Activated CD4-positive, CD25-positive, alpha-beta regulatory T cell treated with anti-CD3 and anti-CD28 coated beads, Interleukin-2, amount 50 U/mL, for 72 hours (primary cell): ENCODE measurements at places on chromosomes 2 and 18.

- DNase-seq: no peak
Measured at GRCh38 chr18:74196220-74197119, 48.1 kb downstream of the TIMM21 start.

- DNase-seq: no peak
Measured at GRCh38 chr18:40926679-40927078, 1028.4 kb upstream of the PIK3C3 start.

DNA sequence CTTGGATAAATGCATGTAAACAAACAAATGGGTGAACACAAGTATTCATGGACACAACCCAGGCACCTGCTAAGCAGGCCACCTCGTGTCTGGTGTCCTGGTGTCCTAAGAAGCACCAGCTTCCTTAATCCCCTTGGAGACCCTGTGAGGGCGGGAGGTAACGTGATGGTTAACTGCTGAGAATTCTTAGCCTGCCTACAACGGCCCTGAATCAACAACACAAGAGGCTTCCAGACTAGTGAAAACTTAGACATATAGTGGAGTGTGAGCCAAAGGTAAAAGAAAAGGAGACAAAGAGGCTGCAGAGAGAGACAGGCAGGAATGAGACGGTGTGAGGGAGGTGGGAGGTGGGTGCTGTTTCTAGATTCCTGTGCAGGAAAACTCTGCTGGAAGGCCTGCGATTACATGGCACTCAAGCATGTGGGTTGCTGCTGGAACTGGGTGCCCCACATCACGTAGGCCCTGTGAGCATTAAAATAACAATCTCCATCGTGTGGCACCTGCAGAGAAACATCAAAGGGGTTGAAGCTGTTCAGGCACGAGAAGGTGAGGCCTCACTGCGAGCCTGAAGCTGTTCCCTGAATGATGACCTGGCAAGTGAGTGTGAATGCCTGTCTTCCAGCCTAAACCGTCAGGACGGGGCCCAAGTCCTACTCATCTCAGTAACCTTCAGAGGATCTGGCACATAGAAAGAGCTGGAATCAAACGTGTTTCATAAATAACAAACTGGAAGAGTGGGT, 64.2 kb downstream of the RPL37A start:
- DNase-seq: no peak

DNA sequence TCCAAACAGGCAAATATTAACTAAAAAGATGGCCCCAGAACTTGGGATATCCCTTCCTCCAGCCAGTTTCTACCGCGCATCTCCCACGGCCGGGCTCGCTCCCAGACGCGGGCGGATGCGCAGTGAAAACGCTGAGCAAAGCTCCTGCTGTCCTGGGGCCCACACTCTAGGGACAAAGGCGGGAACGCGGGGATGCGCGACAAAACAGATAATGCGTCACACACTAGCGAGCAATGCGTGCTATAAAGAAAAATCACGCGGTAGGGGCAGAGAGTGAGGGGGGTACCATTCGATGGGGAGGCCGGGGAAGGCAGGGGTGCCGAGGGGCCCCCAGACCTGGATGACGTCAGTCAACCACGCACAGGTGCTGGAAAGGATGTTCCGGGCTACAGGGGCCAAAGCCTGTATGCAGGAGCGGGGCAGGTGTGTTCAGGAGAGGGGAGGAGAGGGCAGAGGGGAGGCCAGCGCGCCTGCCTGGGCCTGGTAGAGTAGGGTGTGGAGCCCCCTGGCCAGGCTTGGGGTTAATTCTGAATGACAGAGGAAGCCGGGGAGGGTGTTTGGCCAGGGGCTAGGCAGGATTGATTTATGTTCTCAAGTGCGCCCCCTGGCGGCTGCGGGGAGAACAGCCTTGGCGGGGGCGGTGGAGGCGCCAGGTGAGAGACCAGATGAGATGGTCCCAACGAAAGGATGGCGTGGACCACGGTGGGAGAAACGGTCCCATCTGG, 14.9 kb upstream of the ITM2C start:
- DNase-seq: peak; percentile 85

DNA sequence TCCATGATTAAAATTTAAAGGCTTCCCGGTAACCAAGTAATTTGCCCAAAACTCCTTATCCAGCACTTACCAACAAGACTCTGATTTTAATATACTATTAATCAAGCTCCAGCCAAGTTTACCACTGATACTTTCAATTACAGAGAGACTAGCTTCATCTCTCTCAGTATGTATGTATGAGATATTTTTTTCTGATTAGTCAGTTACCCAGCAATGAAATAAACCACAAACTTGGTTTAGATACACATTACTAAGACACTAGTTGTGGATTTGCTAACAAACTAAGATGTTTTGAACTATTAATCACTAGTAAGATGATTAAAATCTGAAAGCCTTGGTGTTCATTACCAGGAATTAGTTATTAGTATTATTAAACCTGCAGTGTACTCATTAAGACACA, 1272.2 kb upstream of the ACVR2A start:
- no peak for DNase-seq

- DNase-seq: no peak
Measured at GRCh38 chr2:31388736-31389135, 25.8 kb downstream of the XDH start.

- no peak for DNase-seq
Measured at GRCh38 chr2:110770404-110770958, 38.1 kb downstream of the ACOXL start.

GRCh38 chr2:28357948-28358667, 34.5 kb upstream of the FOSL2 start:
- no peak for DNase-seq

- no peak for DNase-seq
Measured at GRCh38 chr18:27428716-27429475, 243.8 kb upstream of the CHST9 start.

DNA sequence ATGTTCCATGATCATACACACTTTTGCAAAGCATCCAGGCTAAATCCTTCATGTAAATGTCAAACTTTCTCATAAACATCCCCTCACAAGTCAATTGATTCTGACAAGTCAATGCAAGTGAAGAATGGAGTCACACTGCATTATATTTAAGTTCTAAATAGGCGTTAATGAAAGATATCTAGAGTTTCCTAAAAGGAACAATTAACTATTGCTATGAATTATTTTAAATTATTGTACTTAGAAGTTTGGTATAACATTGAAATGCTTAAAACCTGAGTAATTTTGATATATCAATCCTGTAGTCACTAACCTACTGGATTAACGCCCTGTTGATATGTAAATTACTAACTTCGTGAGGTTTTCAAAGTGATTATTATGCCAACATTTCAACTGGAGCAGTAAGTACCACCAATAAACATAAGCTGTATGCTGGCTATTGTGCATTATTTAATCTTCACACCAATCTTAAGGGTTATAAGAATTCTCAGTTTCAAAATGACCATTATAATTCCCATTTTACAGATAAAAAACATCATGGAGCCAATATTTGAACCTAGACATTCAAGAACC, 884.3 kb downstream of the ERBB4 start:
- no peak for DNase-seq

GRCh38 chr18:11992096-11992790, 10.9 kb downstream of the IMPA2 start:
- DNase-seq: no peak

GRCh38 chr2:174023591-174024523, 58.7 kb upstream of the SP3 start:
- DNase-seq: peak; percentile 45

DNA sequence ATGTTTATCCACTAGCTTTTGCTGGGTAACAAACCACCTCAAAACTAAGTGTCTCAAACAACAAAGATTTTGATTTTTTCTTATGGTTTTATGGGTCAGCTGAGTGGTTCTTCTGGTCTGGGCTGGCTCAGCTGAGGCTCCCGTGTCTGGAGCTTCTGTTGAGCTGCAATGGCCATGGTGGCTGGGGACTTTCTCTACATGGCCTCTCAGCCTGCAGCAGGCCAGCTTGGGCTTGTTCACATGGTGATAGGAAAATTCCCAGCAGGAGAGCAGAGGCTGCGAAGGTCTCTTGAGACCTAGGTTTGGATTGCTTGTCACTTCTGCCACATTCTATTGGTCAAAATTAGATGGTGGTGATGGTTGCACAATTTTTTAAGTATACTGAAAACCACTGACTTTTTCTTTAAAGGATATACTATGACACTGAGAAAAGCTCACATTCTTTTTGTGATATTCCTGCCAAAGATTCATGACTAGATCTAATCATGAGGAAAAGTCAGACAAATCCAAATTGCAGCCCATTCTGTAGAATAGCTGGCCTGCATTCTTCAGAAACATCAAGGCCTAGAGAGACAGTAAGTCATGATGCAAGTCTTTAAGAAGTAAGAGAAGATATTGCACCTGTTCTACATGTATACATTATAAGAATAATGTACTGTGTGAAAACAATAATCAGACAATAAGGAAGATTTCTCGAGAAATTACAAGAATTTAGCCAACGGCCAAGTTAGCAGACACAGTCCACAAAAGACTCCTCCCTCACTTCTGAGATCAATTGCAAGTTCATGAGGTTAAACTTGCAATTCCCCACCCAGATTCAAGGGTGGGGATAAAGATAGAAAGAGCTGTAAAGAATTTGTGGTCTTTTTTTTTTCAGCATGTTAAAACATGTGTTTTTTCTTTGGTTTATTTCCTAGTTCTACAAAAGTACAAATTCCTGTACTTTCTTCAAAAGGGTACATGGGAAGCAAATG, 35.0 kb upstream of the IL1R2 start:
- DNase-seq: no peak

- no peak for DNase-seq
Measured at GRCh38 chr2:195238379-195238778, 418.6 kb upstream of the SLC39A10 start.

DNA sequence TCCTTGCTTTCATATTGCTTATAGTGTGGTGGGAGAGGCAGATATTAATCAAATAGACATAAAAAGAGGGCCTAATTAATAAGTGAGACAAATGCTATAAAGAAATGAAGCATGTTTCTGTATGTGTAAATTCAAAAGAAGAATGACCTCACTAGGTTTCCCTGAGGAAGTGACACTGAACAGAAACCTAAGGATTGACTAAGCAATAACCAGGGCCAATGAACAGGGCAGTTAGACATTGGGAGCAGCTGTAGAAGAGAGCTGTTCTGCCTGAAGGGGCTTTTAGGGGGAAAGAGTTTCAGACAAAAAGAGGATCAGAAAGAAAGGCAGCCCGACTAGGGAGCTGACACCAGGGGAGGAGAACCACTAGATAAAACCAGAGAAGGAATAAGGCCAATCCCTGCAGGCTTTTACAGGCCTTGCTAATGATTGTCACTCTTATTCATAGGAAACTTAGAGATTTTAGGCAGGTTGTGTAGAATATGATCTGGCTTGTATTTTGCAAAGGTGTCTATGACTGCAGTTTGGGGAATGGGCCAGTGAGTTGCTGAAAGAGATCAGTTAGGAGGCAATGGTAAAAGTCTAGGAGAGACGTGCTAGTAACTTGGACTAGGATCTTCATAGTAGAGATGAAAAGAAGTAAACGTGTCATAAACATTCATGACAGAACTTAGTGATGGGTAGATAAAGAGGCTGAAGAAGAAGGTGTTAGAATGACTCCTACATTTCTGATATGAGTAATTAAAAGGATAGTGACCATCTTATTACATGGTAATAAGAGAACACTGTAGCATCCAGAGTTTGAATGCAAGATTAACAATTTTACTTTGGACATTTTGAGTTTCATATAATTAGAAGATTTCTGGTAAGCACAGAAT, 26.8 kb upstream of the NABP1 start:
- DNase-seq: no peak

GRCh38 chr2:6052649-6053048, 360.5 kb downstream of the SOX11 start:
- no peak for DNase-seq

DNA sequence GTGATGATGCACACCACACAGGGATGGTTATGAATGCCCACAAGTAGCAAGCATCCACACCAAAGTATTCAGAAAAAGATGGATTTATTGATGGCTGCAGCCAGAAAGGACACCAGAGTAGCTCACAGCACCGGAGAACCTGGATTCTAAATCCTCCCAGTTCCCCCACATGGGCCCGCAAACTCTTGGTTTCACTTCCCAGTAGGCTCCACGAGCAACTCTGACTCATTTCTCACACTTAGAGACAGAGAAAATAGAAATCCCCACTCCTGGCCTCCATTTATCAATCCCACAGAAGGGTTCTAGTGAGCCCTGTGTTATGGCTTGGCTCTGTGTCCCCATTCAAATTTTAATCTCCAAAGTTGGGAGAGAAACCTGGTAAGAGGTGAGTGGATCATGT, 426.7 kb upstream of the MYT1L start:
- no peak for DNase-seq

- DNase-seq: no peak
Measured at GRCh38 chr2:28094739-28095138, 204.2 kb downstream of the BABAM2 start.

DNA sequence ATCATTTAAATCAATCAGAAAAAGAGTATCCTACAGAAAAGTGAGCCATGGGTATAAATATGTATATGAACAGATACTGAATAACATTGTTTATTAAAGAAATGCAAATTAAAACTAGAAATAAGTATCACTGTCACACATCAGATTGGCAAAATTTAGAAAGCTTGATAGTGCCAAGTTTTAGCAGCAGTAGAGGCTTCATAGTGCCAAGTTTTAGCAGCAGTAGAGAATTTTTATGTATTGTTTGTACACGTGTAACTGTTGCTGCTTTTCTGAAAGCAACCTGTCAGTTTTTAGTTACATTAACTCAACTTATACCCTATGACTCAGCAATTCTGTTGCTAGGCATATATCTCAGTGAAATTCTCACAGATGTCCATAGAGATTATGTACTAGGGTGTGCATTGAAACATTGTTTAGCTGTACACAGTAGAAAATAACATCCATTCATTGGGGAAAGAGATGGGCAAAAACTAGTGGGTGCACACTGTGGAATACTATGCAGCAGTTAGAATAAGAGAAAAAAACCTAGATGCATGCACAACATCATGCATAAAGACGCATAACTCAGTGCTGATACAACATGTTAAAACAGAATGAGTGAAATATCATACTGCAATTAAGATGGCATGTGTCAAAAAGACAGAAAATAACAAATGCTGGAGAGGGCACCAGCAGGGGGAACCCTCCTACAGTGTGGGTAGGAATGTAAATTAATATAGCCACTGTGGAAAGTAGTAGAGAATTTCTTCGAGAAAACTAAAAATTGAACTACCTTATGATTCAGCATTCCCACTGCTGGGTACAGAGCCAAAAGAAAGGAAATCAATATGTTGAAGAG, 294.5 kb upstream of the NT5C1B start:
- no peak for DNase-seq

GRCh38 chr2:170375192-170375591, 197.2 kb downstream of the MYO3B start:
- DNase-seq: no peak

- DNase-seq: no peak
Measured at GRCh38 chr2:224901121-224901676, 141.1 kb downstream of the DOCK10 start.

- no peak for DNase-seq
Measured at GRCh38 chr2:137944714-137945113, 19.6 kb upstream of the HNMT start.

- DNase-seq: no peak
Measured at GRCh38 chr2:102155703-102156515, 13.4 kb downstream of the IL1R1 start.
